ENCODE measurements at places on chromosomes 2 and 18.

- peak; percentile 32 for DNase-seq
These were observed 57.3 kb upstream of the PSMD14 start for GRCh38 chr2:161250864-161251436.

GRCh38 chr2:83827618-83828017 lies 631.5 kb downstream of the SUCLG1 start:
- DNase-seq, result no peak

DNA sequence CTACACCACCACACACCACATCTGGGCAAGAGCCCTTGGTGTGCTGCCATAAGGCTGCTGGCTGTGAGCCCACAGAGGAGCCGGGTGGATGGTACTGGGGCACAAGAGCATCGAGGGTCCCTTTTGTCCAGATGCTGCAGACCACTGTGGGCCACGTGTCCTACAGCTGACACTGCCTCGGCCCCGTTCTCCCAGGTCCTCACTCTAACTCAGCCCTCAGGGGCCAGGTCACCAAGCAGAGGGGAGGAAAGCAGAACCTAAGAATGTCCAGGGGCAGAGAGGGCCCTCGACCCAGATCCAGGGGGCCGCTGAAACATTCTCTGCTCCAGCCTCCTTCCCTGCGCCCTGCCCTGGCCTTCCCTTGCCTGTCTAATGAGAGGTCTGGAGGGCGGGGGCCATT lies 91.7 kb upstream of the ASB18 start:
- DNase-seq, result no peak

DNA sequence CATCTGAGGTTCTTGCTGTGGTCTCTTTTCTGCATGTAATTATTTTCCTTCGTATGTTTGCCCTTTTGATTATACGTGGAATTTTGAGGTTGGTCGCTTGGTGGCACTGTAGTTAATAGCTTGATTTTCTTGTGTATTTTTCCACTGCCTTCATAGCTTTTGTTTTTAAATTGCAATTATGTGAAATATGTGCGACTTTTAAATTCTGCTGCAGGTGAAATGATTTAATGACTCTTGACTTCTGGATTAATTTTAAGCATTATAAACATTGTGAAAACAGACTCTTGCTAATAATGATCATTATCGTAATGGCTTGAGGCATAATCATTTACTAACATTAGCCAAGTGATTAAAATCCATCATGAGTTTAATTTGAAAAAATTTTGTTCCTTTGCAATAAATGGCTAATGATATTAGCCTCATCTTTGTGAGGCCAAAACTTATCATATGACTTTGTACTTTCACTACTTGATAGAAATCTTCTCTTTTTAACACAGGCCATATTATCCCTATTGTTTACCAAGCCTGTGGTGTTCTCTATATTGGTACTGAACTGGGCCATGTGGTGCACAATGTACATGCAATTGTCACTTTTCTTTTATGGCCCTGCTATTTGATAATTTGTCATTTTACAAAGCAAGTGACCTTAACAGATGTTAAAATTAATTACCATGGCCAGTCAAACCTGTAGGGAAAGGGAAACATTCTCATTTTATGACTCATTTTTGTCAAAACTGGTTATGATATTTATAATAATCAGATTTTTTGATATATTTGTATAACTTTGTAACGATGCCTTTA lies 62.8 kb upstream of the NEUROD1 start:
- peak; percentile 63 for DNase-seq

GRCh38 chr2:121662656-121663055 lies 13.4 kb upstream of the CLASP1 start:
- DNase-seq, result no peak

GRCh38 chr2:120683081-120683480 lies 52.6 kb upstream of the GLI2 start:
- DNase-seq, result no peak

DNA sequence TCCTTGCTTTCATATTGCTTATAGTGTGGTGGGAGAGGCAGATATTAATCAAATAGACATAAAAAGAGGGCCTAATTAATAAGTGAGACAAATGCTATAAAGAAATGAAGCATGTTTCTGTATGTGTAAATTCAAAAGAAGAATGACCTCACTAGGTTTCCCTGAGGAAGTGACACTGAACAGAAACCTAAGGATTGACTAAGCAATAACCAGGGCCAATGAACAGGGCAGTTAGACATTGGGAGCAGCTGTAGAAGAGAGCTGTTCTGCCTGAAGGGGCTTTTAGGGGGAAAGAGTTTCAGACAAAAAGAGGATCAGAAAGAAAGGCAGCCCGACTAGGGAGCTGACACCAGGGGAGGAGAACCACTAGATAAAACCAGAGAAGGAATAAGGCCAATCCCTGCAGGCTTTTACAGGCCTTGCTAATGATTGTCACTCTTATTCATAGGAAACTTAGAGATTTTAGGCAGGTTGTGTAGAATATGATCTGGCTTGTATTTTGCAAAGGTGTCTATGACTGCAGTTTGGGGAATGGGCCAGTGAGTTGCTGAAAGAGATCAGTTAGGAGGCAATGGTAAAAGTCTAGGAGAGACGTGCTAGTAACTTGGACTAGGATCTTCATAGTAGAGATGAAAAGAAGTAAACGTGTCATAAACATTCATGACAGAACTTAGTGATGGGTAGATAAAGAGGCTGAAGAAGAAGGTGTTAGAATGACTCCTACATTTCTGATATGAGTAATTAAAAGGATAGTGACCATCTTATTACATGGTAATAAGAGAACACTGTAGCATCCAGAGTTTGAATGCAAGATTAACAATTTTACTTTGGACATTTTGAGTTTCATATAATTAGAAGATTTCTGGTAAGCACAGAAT lies 26.8 kb upstream of the NABP1 start:
- no peak for DNase-seq

Measured in NCI-H446 treated with DMSO at 0.1 percent for 48 hours (cell line).